K562 (cell line): ENCODE measurements at places on chromosomes 12 and 14. TPM values are rescaled to one million over a fixed set of nuclear protein-coding genes. Genes with fewer than 3 reads are reported as not detected.

DNA sequence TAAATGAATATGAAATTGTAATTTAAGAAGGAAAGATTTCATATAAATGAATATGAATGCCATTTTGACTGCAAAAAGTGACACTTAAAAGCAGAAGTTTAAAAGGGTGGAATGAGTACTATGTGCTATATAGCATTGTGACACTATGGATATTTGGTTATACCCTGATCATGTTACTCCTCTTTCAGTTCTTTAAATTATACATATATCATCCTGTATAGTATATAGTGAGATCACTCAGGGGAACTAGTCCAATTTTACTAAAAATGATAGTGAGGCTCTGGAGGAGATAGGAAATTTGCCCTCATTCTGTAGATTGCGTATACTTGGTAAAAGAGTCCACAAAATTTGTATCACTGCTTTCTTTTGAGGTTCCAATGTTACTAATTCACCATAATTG lies 155.7 kb upstream of the BTG1 start:
- H3K4me3 ChIP-seq, result no peak overlapping the region
- H3K27me3 ChIP-seq, result no peaks in the 10 kb centered on the region
- no peaks in the 10 kb centered on the region; the same call in 2 of the 3 replicates for H3K4me1 ChIP-seq
- H3K27ac ChIP-seq, result no peak overlapping the region

- peaks cover 8% of the 10 kb centered on the region; the same call in 1 of the 2 replicates for H3K4me1 ChIP-seq
- H3K36me3 ChIP-seq, result peaks cover 6% of the 10 kb centered on the region; the same call in 2 of the 3 replicates
- no peak overlapping the region for H3K4me3 ChIP-seq
These were observed 94.5 kb downstream of the TTC7B start for GRCh38 chr14:90721619-90722305.

DNA sequence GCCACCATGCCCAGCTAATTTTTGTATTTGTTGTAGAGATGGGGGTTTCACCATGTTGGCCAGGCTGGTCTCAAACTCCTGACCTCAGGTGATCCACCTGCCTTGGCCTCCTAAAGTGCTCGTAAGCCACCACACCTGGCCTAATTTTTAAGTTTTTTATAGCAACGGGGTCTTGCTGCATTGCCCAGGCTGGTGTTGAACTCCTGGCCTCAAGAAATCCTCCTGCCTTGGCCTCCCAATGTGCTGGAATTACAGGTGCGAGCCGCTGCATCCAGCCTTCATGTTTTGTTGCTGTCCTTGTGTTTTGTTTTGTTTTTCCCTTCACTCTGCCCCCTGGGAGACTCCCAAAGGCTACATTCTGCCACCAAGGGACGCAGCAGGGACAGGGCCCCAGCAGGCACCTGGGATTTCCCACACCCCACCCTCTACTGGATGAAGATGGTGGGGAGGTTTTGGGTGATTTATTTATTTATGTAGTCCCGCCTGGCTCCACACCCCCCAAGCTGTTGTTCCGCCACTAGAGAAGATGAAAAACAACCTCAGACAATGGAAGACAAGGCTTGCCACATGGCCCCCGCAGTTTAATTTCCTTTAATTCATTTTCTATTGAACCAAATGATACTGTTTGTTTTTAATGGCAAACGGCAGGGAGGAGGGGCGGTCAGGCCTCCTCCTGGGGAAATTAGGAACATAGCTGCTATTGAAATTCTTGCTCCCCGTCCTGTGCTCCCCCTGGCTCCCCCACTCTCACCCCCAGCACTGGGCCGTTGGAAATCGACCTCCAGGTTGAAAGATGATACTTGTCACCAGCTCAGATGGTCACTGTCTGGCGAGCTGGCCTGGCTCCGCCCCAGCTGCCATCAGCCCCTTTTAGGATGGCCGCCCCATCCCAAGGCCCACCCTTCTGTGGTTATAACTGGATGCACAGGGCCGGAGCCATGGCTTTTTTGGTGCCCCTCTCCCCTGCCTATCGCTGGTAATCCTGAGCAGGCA lies 70.3 kb downstream of the RNFT2 start:
- no peaks in the 10 kb centered on the region for H3K36me3 ChIP-seq
- DNase-seq, result no peak
- H3K4me1 ChIP-seq, result no peaks in the 10 kb centered on the region; the same call in 1 of the 2 replicates
- no peak overlapping the region for H3K27ac ChIP-seq
- no peak overlapping the region for H3K4me3 ChIP-seq
- no peaks in the 10 kb centered on the region for H3K27me3 ChIP-seq

DNA sequence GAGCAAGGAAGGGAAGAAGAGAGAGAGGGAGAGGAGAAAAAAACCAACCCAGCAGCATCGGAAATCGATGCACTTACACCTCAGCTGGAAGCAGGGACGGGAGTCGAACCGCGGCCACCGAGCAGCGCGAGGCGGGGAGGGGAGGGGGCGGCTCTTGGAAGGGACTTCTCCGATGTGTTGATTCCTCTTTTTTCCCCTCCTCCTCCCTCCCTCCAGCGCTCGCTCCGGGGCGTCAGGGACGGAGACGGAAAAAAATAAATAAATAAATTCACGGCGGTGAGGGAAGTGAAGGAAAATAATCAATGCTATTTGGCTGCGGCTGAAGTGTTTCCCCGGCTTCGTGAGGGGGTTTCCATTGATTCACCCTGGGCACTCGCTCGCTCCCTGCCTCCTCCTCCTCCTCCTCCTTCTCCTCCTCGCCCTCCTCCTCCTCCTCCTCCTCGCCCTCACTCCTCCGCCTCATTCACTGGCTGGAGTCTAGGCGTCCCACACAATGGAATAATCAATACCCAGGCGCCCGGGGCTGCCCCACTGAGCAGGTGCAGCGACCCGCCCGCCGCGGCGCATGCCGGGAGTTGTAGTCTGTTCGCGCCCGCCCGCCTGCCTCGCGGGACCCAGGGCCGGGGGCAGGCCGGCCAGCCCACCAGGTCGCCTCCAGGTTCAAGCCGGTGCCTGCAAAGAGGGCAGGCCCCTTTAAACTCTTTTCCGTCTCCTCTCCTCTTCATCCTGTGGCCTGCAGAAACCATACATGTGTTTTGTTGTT lies at the start of gene ZFHX2:
Gene ZFHX2, minus strand, starts transcription at position 500 of the 763 bp plus-strand sequence. CDS start 16,440 bp downstream, outside the sequence.
- H3K27ac ChIP-seq, result peak within 1 kb of the TSS; percentile 48; the same call in 1 of the 3 replicates
- no peaks in the 10 kb centered on the region for H3K27me3 ChIP-seq
- H3K36me3 ChIP-seq, result no peaks in the 10 kb centered on the region
- peak within 1 kb of the TSS; percentile 47 for H3K4me3 ChIP-seq
- H3K4me1 ChIP-seq, result peaks cover 22% of the 10 kb centered on the region

DNA sequence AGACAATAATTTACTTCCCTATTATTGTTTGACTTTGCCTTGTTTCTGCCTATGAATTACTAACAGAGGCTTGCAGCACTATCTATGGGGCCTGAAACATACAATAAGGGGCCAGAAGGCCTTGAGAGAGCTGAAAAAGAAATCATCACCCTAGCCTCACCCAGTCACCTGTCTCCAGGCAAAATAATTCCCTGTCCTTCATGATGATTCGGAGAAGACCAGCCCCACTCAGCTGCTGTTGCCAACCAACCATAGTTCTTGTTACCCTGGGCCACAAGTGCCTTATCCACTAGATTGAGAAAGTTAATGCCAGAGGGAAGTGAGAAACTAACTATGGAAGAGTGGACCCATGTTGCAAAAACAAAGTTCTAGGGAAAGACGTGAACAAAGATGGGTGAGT lies 97.1 kb downstream of the ARF6 start:
- no peaks in the 10 kb centered on the region for H3K36me3 ChIP-seq
- DNase-seq, result no peak
- H3K27me3 ChIP-seq, result no peaks in the 10 kb centered on the region
- H3K27ac ChIP-seq, result no peak overlapping the region
- H3K4me3 ChIP-seq, result no peak overlapping the region
- peaks cover 5% of the 10 kb centered on the region; the same call in 2 of the 3 replicates for H3K4me1 ChIP-seq

DNA sequence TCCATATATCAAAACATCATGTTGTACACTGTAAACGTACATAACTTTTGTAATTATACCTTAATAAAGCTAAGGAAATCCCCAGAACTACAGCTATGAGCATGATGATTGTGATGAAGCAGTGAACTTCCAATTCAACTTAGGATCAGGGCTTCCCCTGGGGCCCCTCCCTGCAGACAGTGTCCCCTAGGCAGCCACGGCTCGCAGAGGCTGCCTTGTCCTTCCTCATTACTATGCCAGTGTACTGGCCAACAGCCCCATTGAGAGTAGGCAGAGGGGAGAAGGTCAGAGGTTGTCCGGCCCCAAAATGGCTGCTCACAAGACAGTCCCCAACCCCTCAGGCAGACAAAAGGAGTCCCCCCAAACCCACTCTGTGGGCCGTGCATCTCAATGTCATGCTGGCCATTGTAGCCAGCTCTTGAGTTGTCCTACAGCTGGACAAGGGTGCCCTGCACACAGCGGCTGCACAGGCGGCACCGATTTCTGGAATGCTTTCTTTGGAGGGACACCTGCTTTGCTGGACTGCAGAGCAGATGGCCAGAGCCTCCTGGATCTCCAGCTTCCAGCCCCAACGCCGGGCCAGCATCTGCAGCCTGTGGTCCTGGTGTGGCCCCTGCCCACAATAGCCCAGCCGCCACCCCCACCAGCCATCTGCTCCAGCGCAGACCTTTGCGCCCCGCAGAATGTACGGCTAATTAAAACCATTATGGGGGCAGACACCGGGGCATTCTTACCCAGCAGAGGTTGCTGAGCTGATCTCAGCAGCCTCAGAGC lies 46.1 kb downstream of the NIN start:
- H3K27me3 ChIP-seq, result no peaks in the 10 kb centered on the region
- no peak overlapping the region for H3K27ac ChIP-seq
- no peak for DNase-seq
- H3K4me3 ChIP-seq, result no peak overlapping the region

DNA sequence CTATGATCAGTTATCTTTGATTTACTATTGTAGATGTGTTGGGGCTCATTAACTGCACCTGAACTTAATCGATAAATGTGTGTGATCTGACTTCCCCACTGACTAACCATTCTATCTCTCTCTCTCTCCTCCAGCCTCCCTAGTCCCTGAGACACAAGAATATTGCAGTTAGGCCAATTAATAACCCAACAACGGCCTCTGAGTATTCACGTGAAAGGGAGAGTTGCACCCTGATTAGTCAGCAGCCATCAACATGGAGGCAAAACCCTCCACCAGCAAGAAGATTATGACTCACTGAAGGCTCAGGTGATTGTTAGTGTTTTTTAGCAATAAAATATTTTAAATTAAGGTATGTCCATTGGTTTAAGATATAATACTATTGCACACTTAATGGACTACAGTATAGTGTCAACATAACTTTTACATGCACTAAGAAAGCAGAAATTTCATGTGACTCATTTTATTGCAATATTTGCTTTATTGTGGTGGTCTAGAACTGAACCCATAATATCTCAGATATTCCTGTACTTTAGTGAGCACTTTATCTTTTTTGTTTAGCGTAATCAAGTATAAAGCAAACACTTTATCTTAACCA lies 77.1 kb upstream of the PTGDR start:
- H3K27me3 ChIP-seq, result no peaks in the 10 kb centered on the region
- H3K27ac ChIP-seq, result no peak overlapping the region
- no peak overlapping the region for H3K4me3 ChIP-seq
- no peaks in the 10 kb centered on the region for H3K4me1 ChIP-seq
- DNase-seq, result no peak

GRCh38 chr12:123907726-123908476 lies 64.7 kb downstream of the CCDC92 start:
- H3K36me3 ChIP-seq, result no peaks in the 10 kb centered on the region
- no peak overlapping the region for H3K27ac ChIP-seq
- DNase-seq, result peak; percentile 34
- H3K4me1 ChIP-seq, result no peaks in the 10 kb centered on the region
- peaks cover 36% of the 10 kb centered on the region; the same call in 2 of the 3 replicates for H3K27me3 ChIP-seq
- no peak overlapping the region for H3K4me3 ChIP-seq

DNA sequence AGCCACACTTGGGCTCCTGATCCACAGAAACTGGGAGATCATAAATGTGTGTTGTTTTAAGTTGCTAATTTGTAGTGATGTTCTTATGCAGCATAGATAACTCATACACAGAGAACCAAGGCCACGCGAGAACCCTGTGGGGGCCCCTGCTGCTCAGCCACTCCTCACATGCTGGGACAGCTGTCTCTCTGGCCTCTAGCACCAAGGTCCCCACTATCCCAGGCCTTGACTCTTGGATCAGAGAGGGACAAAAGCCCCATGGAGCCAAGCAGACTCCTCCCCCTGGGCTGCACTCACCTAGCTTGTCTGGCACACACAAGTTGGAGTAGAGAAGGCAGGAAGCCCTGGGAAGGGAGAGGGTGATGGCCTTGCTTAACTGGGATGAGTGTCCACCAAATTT lies 11.3 kb downstream of the PLD4 start:
- H3K27ac ChIP-seq, result no peak overlapping the region
- H3K4me3 ChIP-seq, result no peak overlapping the region
- H3K36me3 ChIP-seq, result no peaks in the 10 kb centered on the region
- no peaks in the 10 kb centered on the region for H3K4me1 ChIP-seq
- DNase-seq, result no peak

GRCh38 chr12:16346958-16347357 lies 487 bp upstream of the MGST1 start:
- peaks cover 5% of the 10 kb centered on the region; the same call in 1 of the 3 replicates for H3K4me1 ChIP-seq
- H3K27ac ChIP-seq, result peak overlapping the region; percentile 81
- 0 out of 3 replicates have a peak, but pooled peaks cover 3% of the 10 kb centered on the region for H3K36me3 ChIP-seq
- peak overlapping the region; percentile 42; the same call in 1 of the 2 replicates for H3K4me3 ChIP-seq

CPNE6 gene
- not detected in 2 replicates for polyA plus RNA-seq

CPSF2 gene
- 39.1 and 49.0 TPM in 2 replicates for polyA plus RNA-seq

RDH16 gene
- 0.24 and 0.52 TPM in 2 replicates for polyA plus RNA-seq
